ENCODE measurements at places on chromosomes 12 and 14.

DNA sequence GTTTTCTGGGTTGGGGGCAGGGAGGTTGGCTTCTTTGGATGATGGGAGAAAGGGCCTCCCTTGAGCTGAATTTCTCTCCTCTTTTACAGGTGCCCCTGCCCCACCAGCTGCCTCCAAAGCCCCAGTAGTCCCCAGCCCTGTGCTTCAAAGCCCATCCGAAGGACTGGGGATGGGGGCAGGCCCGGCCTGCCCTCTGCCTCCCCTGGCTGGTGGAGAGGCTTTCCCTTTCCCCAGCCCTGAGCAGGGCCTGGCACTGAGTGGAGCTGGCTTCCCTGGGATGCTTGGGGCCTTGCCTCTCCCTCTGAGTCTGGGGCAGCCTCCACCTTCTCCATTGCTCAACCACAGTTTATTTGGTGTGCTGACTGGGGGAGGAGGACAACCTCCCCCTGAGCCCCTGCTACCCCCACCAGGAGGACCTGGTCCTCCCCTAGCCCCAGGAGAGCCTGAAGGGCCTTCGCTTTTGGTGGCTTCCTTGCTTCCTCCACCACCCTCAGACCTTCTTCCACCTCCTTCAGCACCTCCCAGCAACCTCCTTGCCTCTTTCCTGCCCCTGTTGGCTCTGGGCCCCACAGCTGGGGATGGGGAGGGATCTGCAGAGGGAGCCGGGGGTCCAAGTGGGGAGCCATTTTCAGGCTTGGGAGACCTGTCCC, 4.0 kb downstream of the MBD6 start:
- no peak for DNase-seq

GRCh38 chr12:1481906-1482305, 112.5 kb downstream of the FBXL14 start:
- no peak for DNase-seq

- no peak for DNase-seq
These were observed 184.3 kb upstream of the USP15 start for GRCh38 chr12:62075870-62076269.

DNA sequence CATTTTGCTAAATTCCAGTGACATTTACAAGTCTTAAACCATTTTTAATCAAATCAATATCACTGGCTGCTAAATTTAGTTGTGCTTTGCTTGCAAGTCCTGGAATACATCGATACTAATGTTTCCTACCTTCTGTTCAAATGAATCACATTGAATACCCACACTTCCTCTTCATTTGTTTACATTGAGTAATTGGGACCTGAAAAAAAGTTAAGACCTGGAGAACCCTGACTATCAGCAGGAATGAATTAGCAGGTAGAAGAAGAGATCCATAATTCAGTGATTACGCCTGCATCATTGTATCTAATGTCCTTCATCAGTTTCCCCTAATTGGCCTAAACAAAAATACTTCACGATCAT, 369.3 kb downstream of the ETNK1 start:
- no peak for DNase-seq

GRCh38 chr12:32587581-32588495, 91.3 kb upstream of the DNM1L start:
- no peak for DNase-seq

DNA sequence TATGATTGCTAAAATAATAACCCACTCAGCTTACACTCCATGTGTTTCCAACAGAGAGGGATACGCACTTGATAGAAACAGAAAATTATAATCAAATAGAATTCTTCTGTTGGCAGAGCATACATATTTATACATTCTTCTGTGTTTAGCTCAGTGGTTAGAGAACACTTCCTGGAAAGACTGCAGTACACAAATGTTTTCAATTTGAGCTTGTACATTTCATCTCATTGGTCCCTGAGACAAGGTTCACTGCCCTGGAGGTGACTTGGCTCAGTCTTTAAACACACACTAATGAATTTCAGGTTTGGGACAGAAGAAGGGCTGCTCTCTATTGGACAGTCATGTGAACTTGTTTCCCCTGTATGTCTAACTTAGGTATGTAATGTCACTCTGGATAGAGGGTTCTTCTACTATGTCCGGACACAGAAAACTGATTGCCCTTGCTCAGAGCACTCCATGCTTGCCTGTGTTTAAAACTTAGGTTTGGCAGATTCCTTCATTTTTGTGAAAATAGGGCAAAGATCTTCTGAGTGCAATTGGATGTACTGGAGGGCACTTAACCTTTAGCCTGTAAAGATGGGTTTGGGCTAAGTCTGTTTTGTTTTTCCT, 22.9 kb downstream of the PROX2 start:
- DNase-seq: no peak

DNA sequence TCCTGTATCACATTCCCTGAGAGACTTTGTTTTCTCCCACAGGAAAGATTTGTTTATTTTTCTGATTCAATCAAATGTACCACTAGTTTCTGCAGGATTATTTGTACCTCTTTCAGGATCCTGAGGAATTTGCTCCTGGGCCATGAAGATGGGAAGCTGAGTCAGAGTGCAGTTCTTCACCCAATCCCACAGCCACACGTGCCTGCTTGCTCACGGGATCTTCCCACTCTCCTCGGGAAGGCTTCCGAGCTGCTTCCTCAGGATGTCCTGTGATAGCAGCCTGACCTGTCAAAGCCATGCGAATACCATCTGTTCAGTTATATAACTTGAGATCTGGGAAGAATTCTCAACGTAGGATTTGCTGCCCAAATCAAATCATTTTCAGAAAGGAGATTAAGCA, 41.8 kb upstream of the HIF1A start:
- no peak for DNase-seq

GRCh38 chr14:87409393-87409792, 583.6 kb downstream of the GALC start:
- DNase-seq: no peak

GRCh38 chr14:82009076-82009475, 475.4 kb upstream of the SEL1L start:
- DNase-seq: no peak

- no peak for DNase-seq
These were observed 112.5 kb downstream of the PRKD1 start for GRCh38 chr14:29815016-29815674.

DNA sequence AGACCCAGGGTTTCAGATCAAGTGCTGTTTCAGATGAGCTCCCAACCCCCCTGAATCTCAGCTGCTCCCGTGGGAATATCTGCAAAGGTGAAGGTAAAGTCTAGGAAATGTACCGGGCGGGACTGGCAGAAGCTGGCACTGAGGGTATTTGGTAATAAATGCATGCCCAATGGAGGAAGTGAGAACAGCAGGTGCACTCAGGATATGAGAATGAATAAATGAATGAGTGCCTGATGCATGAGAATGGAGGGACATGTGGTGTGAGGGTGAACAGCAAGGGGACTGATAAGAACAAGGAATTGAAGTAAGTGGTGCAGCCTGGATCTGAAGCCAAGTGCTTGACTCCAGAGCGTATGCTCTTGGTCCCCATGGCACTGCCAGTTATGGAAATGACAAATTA, 11.6 kb downstream of the RAPGEF3 start:
- DNase-seq: no peak

GRCh38 chr12:130766470-130766869, 50.4 kb upstream of the RIMBP2 start:
- DNase-seq: no peak

- no peak for DNase-seq
These were observed 536.3 kb downstream of the TMEM121 start for GRCh38 chr14:106062502-106063272.

GRCh38 chr12:131733874-131734273, 23.0 kb downstream of the SFSWAP start:
- no peak for DNase-seq

- no peak for DNase-seq
These were observed 257.5 kb downstream of the MSRB3 start for GRCh38 chr12:65535946-65536345.

GRCh38 chr14:65208548-65208947, 106.2 kb upstream of the MAX start:
- no peak for DNase-seq

DNA sequence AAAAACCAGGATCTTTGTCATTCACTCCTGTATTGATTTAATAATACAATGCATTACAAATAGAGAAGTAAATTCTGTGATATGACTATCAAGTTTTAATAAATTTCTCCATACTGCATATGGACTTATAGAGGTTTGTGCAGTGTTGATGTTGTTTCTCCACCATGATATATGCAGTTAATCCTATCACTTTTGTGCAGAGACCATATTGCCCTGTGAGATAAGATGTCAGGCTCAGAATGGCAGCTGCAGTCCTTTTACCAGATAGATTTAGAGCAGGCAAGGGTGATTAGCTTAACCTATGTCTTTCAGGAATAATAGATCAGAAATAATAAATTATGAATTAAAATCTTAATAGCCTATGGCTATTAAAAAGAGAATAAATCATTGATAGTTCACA, 38.6 kb upstream of the KCNJ8 start:
- DNase-seq: no peak

- DNase-seq: no peak
These were observed 93.4 kb upstream of the TMEM132D start for GRCh38 chr12:129997239-129997638.

GRCh38 chr12:76337583-76337982, 10.6 kb downstream of the BBS10 start:
- no peak for DNase-seq

GRCh38 chr12:107590814-107591375, 94.7 kb upstream of the PWP1 start:
- no peak for DNase-seq

GRCh38 chr12:42660968-42661937, 71.7 kb upstream of the PRICKLE1 start:
- DNase-seq: no peak
